IMR-90 (cell line): ENCODE measurements at places on chromosomes 16 and 17. TPM values are rescaled to one million over a fixed set of nuclear protein-coding genes. Genes with fewer than 3 reads are reported as not detected.

Gene TAC4
- not detected in 2 replicates for total RNA-seq

Gene TBC1D3E
- total RNA-seq: not detected in 2 replicates

Gene FOXN1
- not detected in 2 replicates for total RNA-seq

DNA sequence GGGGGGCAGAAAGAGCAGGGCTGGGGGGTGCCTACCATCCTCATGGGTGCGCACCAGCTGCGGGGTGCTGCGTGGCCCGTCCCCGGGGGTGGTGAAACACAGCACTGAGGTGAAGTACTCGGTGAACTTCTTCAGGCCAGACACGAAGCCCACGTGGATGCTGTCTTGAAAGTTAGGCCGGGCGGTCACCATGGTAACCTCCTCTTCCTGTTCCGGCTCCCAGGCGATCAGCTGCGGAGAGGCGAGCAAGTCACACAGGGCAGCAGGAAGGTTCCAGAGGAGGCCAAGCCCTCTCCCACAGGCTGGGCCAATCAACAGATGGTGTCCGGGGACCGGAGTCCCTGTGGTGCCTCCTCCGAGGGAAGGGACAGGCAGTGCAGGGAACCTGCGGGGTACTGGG is 90.1 kb upstream of the CDC42EP4 start:
- H3K27me3 ChIP-seq: peaks cover 2% of the 10 kb centered on the region; the same call in 1 of the 2 replicates
- H3K4me1 ChIP-seq: no peaks in the 10 kb centered on the region
- DNase-seq: peak; percentile 7

DNA sequence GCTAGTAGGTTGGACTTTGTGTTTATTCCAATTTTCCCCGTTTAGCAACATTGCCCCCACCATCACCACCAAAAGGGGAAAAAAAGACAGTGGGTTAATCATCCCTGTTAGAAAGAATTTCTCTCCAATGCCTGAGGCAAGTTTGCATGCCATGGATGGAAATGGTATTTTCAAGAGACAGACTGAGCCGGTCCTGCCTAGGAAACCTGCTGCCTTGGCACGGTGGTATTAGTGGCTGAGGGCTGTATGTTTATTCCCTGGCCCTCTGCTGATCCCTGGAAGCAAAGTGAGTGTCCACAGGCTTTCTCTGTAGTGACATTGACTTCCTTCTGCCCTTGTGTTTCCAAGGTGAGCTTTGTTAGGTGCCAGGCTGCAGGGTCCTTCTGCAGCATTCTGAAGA is 427.0 kb upstream of the RBFOX1 start:
- H3K27me3 ChIP-seq: no peaks in the 10 kb centered on the region
- no peak for DNase-seq
- no peaks in the 10 kb centered on the region for H3K4me1 ChIP-seq
- no peak overlapping the region for H3K4me3 ChIP-seq

GRCh38 chr17:31744511-31744951 is 114.5 kb downstream of the COPRS start:
- no peak overlapping the region for H3K4me3 ChIP-seq
- H3K27ac ChIP-seq: peak overlapping the region; percentile 6; the same call in 1 of the 2 replicates
- H3K36me3 ChIP-seq: no peaks in the 10 kb centered on the region
- H3K27me3 ChIP-seq: no peaks in the 10 kb centered on the region
- DNase-seq: no peak
